Stimulated activated CD8-positive, alpha-beta memory T cell treated with anti-CD3 and anti-CD28 coated beads, Interleukin-4, amount 100 ng/mL, for 48 hours (primary cell): ENCODE measurements at places on chromosomes 12 and 14.

GRCh38 chr14:32821964-32822653 is 116.6 kb upstream of the NPAS3 start:
- no peak for DNase-seq

DNA sequence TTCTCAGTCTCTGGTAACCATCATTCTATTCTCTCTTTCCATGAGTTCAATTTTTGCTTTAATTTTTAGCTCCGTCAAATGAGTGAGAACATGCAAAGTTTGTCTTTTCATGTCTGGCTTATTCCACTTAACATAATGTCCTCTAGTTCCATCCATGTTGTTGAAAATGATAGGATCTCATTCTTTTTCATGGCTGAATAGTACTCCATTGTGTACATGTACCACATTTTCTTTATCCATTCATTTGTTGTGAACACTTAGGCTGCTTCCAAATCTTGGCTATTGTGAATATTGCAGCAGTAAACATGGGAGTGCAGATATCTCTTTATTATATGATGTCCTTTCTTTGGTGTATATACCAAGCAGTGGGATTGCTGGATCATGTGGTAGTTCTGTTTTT is 145.4 kb upstream of the E2F7 start:
- DNase-seq = no peak

DNA sequence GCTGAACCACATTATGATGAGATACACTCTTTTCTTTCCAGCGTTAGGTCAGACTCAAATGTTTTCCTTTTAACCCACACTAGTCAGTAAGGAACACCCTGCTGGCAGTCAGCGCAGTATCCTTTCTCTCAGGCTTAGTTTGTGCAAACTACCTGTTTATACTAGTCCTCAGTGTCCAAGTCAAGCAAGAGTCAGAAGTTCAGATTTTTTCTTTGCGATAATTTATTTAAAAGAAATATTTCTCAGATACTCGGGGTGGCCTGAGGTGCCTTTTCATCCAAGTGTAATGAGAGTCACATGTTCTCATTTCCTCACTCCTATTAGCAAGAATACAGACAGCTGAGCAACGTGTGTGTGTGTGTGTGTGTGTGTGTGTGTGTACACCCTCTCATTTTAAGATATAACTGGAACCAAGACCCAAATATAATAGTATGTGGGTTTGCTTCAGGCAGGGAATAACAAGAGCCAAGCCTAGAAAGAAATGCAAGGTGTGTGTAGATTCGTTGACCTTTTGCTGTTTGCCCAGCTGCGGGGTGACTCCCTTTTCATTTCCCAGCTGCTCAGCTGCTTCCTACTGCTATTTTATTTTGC is 182.7 kb downstream of the KICS2 start:
- no peak for DNase-seq

- DNase-seq = no peak
These were observed 39.7 kb downstream of the FOXN4 start for GRCh38 chr12:109269428-109269827.

DNA sequence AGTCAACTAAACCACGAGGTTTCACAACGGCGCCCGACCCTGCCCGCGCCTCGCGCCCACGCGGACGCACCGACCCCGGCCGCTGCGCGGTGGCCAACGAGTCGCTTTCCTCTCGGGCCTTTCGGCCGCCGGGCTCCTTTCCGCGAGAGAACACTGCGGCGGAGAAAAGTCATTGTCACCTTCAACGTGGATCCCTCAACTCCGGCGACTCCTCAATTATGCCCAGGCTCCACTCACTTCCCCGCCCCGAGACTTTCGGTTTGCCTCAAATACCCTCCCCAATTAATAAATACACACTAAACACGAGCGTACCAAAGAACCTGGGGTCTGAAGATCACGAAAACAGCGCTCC is 450 bp downstream of the SINHCAF start:
- peak; percentile 55 for DNase-seq

- DNase-seq = no peak
These were observed 1.9 kb downstream of the ARHGEF40 start for GRCh38 chr14:21072031-21072473.

DNA sequence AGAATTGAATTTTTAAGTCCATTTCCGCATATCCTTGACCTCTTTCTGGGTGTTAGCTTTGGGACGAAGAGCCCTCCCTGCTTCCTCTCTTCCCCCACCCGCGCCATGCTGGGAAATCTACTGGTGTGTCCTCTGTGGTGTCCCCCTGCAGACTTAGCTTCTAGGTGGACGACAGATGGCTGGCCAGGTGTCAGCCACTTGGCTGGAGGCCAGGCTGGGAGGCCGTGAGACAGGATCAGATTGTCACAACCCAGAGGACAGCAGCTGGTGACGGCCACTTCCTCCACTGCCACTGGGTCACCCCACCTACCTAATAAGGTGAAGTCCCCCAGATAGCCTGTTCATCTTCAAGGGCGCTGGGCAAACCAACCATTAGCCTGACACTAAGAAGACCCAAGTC is 13.3 kb upstream of the DTX1 start:
- no peak for DNase-seq
